ENCODE measurements at places on chromosomes 12 and 14.

GRCh38 chr12:21165048-21165447 is 34.1 kb downstream of the SLCO1B1 start:
- DNase-seq = no peak

GRCh38 chr12:96571101-96571862 is 81.9 kb downstream of the CFAP54 start:
- DNase-seq = no peak

DNA sequence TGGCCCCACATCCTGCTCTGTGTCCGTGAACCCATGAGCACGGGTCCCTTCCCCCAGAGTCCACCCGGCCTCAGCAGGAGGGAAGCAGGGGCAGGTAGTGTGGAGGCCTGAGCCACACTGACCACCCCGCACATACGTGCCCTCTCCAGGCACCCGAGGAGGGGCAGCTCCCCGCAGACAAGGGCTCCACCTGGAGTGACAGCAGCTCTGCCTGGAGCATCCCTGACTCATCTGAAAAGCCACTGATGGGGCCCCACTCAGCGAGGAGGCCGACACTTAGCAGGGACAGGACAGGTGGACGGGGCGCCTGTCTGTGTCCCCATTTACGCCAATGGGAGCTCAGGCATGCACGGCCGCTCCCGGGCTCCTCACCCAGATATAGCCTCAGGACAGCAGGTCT is 237.6 kb upstream of the SFSWAP start:
- no peak for DNase-seq

- no peak for DNase-seq
Measured at GRCh38 chr14:29351996-29352705, 575.5 kb downstream of the PRKD1 start.

- no peak for DNase-seq
Measured at GRCh38 chr12:1277905-1278304, 286.9 kb downstream of the ERC1 start.

DNA sequence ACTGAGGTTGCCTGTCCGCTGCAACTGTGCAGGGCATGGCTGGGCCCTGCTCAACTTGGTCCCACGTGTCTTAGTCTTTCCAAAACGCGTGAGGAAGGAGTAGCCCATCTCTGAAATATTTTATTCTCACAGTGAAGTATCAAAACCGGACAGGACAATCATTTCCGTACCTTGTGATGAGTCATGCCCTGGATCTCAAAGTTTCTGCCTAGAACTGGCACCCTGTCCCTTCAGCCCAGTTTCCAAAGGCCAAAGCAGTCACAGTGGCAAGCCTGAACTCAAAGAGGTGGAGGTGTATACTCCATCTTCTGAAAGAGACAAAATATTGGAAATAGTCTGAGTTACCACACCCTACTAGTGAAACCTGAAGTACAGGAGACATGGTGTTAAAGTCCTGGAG is 28.5 kb upstream of the SRGAP1 start:
- no peak for DNase-seq

DNA sequence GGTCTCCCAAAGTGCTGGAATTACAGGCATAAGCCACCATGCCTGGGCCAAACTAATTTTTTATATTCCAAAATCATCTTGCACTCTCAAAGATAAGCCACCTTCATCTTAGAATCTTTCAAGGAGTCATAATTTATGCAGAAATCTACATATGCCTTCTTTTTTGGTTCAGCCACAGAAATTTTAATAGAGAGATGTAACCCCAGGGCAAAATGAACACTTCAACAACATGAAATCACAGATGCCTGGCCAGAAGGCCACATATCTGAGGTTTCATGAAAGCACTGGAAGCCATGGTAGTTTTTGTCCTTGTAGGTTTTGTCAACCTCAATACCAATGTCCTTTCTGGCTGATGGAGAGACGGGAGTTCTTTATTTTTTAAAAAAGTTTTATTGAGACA is 9.8 kb downstream of the SUPT16H start:
- no peak for DNase-seq

DNA sequence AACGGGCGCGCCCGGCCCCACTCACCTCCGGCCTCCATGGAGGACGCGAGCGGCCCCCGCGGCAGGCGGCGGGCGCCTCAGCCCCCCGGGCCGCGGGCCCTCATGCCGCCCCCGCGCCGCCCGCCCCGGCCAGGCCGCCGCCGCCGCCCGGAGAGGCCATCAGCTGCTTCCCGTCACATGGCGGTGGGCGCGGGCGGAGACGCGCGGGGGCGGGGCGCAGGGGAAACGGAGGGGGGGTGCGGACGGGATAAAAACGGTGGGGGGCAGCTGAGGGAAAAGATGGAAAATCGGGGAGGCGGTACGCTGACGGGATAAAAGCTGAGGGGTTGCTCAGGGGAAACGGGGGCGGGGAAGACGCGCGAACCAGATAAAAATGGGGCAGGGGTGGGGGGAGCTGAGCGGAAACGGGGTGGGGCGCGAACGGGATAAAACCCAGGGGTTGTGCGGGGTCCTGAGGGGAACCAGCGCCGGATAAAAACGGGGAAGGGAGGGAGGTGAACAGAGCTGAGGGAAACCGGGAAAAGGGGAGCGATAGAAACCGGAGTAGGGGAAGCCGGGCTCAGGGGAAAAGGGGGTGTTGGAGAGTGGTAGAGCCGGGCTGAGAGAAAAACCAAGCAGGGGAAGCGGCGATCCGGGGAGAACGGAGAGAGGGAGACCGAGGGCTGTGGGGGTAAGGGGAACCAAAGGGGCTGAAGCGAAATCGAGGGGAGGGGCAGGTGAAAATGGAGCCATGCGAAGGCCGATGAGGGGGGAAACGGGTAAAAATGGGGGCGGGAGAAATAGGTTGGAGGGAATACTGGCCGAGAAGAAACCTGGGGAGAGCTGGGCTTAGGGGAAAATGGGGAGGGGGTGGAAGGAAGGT is at the start of gene WSB2:
Gene WSB2, minus strand, starts transcription at position 169 of the 862 bp plus-strand sequence. Its CDS starts 131 bp downstream, at position 38.
- peak; percentile 51 for DNase-seq

DNA sequence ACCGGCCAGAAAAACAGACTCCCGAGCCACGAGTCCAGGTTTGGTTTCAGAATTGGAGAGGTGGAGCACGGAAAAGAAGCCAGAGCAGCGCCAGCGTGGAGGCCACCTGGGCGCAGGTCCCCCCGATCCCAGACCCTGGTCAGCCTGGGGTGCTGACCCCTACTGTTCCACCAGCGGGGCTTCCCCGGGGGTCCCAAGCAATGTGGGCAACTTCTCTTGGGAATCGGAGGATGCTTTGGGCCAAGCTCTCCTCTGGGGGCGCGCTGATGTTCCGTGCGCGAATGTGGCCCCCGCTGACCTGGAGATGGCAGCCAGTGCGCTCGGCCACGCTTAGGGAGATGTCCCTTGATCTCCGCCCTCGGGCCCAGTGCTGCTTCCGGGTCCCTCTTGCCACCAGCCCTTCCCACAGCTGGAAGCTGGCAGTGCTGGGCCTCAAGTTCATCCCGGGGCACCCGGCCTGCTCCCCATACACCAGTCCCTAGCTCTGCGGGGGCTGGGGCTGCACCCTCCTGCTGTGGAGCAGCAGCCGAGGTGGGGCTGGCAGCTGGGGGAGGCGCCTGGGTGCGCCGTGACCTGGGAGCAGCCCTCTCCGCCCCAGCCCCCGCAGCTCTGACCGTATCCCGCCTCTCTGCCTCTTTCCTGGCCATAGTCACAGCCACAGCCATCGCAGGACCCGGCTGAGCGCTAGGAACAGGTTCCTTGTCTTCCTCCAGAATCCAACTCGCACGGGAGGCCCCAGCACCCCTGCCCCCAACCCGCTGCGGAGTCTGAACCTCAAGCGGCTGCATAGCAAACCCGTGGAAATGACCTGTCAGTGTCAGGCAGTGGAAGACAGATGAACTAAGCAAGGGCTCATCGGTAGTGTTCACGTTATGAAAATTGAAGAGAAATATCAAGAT is 91.2 kb downstream of the RCOR1 start:
- DNase-seq = no peak

GRCh38 chr14:25756876-25757275 is 706.9 kb upstream of the STXBP6 start:
- no peak for DNase-seq

DNA sequence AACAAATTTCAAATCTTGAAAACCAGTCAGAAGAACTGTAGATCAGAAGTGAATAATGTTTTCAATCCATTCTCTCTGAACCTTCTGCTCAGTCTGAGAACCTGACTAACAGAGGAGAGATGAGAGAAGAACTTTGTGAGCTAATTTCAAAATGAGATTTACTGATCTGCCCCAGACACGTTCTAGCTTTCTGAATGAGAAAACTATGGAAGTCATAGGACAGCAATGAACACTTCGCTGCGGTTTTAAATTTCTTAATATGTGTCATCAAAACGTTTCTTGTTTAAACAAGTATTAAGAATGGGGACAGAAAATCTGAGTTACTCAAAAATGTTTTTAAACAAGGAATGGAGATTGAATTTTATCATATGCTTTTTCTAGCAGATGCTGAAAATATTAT is 66.6 kb upstream of the FAR2 start:
- peak; percentile 22 for DNase-seq

DNA sequence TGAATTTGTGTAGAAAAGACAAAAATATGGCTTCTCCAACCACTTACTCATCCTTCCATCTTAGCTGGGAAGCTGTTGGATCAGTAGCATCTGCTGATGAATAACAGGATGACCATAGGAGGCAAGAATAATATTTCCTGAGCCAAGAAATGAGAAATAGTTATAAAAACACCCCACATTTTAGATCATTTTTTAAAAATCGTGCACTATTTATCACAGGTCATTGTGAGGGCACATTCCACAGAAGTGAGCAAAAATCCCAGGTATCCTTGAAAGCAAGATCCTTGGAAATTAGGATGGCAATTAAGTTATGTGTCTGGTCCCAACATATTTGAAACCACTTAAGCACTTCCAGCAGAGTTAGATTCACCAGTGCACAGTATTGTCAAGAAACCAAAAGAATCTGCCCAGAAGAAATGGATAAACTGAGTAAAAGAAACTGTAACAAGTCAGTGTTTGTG is 8.4 kb downstream of the FAR2 start:
- DNase-seq = peak; percentile 2

- DNase-seq = no peak
Measured at GRCh38 chr14:21614240-21614639, 20.5 kb downstream of the OR10G2 start.

- peak; percentile 95 for DNase-seq
Measured at GRCh38 chr14:70856851-70857495, 47.7 kb upstream of the MAP3K9 start.

DNA sequence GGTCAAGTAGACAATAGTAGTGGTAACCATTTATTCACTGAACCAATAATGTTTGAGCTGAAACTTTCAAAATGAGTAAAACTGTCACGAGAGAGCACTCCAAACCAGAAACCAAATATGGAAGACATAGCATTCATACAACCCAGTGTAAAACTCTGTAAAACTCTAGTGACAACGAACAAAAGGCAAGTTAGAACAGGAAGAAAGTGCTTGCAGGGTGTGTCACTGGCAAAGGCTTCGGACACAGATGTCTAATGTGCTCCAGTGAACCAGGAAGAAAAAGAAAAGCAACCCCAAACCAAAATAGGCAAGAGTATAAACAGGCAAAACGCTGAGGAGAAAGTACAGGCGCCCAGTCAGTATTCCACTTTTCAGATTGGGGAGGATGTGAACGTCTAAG is 79.3 kb upstream of the FZD10 start:
- DNase-seq = no peak

GRCh38 chr14:91373591-91374254 is 43.9 kb downstream of the CCDC88C start:
- DNase-seq = no peak

GRCh38 chr14:58712357-58712756 is 74.6 kb downstream of the DACT1 start:
- DNase-seq = no peak

- peak; percentile 36 for DNase-seq
Measured at GRCh38 chr12:64744422-64745258, 14.6 kb downstream of the GNS start.

DNA sequence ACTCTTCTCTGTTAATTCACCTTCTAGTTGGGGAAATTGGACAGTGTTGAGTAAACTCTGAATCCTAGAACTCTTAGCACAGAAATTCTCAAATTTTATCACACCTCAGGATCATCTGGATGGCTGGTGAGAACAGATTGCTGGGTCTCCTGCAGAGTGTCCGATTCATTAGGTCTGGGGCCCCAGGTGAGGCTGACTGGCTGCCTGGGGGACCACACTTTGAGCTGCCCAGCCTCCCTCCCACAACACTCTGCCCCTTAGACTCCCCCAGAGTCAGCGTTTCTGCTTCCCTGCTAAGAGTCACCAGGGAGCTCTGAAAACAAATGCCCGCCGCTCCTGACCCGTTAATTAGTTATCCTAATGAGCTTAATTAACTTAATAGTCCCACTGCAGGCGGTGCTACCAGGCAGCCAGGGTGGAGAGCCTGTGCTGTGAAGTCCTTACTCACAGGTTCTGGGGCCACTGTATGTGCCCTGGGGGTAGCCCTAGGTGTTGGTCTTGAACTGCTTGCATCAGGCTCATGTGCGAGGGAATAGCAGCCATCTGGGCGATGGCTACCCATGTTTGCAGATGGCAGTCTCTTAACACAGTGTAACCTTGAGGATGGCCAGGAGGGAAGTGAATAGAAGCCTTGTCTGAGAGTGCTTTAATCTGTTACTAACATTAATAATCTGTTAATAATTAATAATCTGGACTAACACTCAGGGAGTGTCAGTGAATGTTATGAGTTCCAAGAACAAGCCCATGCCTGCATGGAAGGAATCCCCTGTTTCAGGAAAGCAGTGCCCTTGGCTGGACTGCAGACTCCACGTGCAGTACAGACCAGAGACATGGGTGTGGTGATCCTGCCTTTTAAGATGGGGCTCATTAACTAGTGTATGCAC is 35.6 kb downstream of the AACS start:
- no peak for DNase-seq

DNA sequence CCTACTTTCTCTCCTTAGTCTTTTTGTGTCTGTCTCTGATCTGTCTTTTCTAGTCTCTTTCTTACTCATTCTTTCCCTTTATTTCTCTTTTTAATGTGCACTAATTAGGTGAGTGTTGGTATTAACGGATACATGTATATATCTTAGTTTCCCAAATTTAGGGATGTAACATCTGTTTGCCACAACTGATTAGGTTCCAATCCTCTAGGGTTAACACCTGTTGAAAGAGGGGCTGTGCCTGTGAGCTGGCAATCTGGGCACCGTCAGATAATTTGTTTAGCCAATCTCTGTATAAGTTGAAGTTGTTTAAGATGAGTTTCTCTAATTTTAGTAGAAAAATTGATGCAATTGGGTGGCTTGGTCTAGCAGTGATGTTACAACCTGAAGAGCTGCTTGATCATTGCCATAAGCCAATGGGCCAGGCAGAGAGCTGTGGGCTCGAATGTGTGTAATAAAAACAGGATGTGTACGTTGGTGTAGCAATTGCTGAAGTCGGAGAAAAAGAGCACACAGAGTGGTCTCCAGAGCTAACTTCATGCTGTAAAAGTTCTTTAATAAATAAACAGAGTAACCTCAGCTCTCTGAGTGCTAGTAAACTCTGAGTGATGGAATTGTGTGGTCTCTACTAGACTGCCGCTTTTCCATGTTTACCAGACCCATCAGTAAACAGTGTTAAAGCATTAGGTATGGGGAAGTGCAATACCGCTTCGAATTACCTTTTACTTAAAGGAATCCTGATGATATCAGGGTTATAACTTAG is 18.3 kb upstream of the LYZ start:
- no peak for DNase-seq
